CD8-positive, alpha-beta memory T cell (primary cell): ENCODE measurements at places on chromosomes 3 and 15. TPM values are rescaled to one million over a fixed set of nuclear protein-coding genes. Genes with fewer than 3 reads are reported as not detected.

DNA sequence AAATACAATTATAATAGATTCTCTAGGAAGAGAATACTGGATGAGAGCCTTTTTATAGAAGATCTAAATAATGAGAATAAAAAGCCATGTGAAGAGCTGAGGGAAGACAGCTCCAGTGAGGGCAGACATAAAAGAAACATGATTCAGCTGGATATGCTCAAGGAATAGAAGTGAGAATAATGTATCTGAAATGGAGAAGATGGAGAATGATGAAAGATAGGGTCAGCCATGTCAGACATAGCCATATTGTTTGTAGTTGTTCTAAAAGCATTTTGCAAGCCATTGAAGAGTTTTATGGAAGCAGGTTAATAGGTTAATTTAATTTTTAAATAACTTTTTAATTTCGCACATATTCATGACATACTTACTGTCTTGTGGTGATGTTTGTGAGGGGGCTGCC lies 713.5 kb upstream of the ARPP21 start:
- no peak for DNase-seq

- no peak for DNase-seq
These were observed 112.5 kb downstream of the ADAMTS9 start for GRCh38 chr3:64575211-64575844.

The CEMIP gene
- polyA plus RNA-seq, result not detected

DNA sequence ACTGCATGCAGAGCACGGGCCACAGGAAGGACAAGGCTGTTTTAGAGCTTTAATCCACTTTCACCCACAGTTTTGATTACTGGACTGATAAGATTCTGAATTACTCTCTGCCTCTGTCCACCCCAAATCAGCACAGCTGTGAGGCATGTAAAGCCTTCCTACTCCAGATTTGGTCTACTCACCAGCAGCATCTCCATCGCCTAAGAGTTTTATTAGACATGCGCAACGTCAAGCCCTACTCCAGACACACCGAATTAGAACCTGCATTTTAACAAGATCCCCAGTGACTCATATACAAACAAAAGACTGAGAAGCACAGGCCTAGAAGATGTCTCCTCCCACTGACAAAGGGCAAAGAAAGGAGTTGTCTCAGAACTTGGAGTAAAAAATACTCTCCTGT lies 221.2 kb downstream of the TUSC7 start:
- no peak for DNase-seq

DNA sequence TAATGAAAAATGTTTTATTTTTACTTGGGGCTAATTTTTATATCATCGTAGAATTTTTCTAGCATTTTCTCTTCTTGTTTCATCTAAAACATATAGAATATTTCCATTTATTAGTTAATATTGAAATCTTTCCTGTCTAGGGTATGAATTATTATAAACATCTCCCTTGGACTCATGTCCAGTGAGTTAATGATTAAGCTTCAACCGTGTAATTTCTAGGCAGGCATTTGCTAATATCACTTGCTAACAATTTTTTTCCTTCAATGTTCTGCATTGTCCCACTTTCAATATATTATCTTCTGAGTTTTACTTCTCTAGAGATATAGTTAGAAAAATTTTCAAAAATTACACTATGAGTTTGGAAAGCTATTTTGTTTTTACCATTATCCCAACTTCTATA lies 1371.6 kb upstream of the EPHA6 start:
- no peak for DNase-seq

DNA sequence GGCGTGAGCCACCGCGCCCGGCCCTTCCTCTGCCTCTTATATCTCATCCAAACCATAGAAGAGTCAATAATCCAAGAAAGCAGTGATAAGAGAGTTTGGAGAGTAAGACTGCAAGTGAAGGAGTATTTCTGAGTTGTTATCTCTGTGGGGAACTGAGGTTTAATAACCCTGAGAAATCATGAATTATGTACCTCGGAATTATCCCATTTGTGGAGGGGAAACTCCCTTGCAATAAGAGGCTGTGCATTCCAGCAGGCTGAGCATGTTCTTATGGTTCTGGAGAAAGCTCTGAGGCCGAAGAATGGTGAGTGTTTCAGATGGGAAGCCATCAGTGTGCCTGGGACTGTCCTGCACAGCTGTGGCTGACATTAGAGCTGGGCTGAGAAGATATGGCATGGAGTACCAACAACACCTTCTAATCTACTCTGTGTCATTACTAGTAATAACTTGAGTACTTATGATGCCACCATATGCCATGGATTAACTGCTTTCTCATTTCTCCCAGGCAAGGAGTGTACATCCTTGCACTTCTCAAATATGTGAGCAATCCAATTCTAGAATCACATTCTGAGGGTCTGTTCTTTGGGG lies 31.4 kb upstream of the NOX5 start:
- no peak for DNase-seq

- no peak for DNase-seq
These were observed 72.5 kb downstream of the MAGEF1 start for GRCh38 chr3:184639351-184639750.

- DNase-seq, result no peak
These were observed 123.3 kb upstream of the CMC1 start for GRCh38 chr3:28118087-28118486.

GRCh38 chr3:61912158-61912557 lies 350.8 kb downstream of the PTPRG start:
- DNase-seq, result no peak

The GOLGA8H gene
- polyA plus RNA-seq, result not detected

The STXBP5L gene
- not detected for polyA plus RNA-seq

GRCh38 chr3:71710906-71711494 lies 14.2 kb downstream of the EIF4E3 start:
- no peak for DNase-seq

- no peak for DNase-seq
These were observed 4.4 kb upstream of the ZNF589 start for GRCh38 chr3:48236531-48236930.

The SLC9C1 gene
- polyA plus RNA-seq, result not detected

DNA sequence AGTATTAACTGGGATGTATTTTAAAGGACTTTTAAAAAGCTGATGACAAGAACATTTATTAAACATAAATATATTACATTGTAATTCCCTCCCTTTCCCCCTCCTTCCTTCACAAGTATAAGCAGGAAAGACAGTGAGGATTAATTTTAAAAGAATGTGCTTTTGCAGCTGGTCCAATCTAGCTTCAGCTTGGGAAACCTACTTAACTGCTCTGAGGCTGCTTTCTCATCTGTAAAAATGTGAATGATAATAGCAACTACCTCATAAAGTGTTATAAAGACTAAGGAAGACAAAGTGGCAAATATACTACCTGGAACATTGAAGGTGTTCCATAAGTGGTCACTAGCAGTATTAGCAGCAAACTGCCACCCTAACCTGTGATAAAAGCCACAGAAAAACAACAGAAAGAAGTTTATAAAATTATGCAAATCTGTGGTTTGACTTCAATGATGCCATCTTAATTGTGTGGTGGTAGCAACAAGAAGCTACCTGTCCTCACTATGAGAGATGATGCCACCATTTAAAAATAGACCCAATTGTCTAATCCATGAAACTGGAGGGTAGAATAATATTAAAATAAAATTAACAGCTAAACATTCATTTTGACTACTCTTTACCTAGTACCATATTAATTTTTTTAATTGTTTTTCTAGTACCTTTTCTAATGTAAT lies 20.0 kb downstream of the DHX36 start:
- DNase-seq, result no peak

The ZIC4 gene
- not detected for polyA plus RNA-seq

GRCh38 chr3:171526146-171526545 lies 65.9 kb upstream of the TNIK start:
- no peak for DNase-seq

GRCh38 chr3:23546181-23546580 lies 259.6 kb upstream of the UBE2E1 start:
- DNase-seq, result no peak

The PAQR5 gene
- not detected for polyA plus RNA-seq

The ARGFX gene
- polyA plus RNA-seq, result not detected

DNA sequence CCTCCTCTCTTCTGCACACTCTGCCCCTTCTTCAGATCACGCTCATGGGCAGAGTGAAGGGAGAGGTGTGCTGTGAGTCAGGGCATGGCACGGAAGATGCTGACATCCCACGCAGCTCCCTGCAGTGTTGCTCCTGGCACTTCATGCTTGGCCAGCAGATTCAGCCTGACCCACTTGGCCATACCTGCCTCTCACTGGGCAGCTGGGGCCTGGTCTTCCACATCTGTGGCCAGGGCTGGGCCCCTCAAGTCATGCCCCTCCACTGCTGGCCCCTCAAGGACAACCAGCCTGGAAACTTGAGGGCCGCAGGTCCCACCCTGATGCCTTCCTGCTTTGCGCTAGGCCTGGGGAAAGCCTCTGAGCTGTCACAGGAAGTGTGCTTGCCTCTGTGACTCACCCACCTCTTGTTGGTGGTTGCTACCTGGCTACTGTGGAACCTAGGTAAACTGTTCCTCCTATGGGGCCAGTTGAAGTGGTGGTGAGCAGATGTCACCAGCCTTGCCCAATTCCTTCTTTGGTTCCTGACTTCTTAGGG lies 48.7 kb downstream of the BSN start:
- DNase-seq, result peak; percentile 25

GRCh38 chr3:30511524-30512251 lies 94.7 kb upstream of the TGFBR2 start:
- no peak for DNase-seq

The KNL1 gene
- 0.03 TPM for polyA plus RNA-seq

GRCh38 chr3:56899078-56899477 lies 97.3 kb upstream of the ARHGEF3 start:
- no peak for DNase-seq

- no peak for DNase-seq
These were observed 80.7 kb upstream of the EOMES start for GRCh38 chr3:27802849-27803248.

DNA sequence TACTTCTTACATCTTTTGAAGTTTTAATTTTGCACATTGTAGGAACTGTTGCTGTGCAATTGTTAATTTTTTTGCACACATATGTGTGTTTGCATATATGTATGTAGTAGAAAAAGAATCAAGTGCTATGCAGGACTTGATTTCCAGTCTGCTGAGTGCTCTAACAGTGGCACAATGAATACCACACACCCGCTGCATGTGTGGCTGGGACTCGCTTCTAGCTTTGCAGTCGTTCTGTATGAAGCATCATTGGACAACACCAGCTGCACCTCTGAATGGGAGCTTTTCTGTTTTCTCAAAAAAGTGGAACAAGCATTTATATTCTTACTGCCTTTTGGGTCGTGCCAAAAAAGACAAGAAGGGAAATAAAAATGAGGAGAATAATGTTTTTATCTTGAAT lies 564.7 kb downstream of the FOXP1 start:
- DNase-seq, result no peak

DNA sequence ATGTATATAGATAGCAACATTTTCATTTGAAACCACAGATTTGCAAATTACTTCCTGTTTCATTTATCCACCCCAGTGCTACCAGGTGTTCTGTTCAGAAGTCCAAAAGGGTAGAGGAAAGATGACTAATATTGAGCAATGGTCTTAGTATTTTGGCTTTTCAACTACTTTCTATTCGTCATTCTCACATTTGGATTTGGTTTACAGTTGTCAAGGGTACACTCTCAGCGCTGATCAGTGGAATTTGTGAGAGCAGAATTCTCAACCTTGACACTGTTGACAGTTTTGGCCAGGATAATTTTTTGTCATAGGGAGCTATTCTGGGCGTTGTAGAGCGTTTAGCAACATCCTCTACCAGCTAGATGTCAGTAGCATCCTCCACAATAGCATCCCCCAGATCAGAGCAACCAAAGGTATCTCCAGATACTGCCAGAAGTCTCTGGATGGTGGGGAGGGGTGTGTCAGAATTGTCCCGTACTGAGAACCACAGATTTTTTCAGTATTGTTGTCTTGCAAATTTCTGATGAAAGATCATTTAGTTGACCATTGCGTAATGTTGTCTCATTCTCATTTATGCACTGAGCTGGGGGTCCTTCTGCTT lies 4.2 kb downstream of the HMCES start:
- no peak for DNase-seq

DNA sequence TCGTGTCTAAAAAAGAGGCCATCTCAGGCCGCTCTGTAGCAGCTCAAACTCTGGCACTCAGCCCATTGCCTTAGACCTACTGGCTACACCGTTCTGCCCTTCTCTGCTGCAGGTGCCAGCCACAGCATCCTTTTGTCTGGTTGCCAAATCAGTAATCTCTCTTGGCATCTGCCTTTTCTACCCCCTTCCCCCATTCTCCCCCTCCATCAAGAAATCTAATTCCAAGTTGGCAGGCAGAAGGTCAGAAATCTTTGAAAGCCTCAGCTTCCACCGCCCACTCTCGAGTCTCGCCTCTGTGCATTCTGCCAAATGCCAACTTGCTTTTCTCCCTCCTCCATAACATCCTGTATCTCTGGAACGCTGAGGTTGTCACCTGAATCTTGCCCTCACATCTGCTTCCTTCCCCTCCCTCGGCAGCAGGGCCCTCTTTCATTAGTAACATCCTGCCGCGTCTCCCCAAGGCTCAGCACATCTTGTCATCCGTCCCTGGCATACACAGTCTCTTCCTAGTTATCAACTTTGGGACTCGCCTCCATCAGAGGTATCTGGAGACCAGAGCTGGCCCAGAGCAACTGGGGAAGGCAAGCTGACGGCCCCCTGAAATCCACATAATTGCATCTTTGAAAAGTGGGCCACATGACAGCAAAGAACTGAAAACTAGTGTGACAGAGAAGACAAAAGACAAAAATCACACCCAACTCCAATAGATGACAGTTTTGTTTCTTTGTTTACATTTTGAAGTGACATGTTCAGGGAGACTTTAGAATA lies 312.0 kb upstream of the CCDC54 start:
- DNase-seq, result no peak

DNA sequence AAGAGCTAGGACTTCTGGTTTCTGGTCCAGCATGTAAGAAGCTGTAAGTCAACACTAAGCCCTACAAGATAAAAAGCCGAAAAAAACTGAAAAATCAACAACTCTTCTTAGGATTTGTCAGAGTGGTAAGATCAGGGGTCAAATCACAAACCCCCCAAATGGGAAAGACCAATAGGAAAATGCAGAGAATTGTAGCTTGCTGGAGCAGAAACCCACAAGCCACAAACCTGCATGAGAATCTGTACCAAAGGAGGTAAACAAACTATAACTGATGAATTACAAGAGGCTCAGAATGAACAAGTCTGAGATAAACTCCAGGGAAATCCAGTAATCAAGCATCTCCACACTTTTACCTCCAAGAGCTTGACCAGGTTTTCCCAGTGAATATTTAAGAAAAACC lies 36.0 kb downstream of the RFX7 start:
- peak; percentile 9 for DNase-seq

The BFSP2 gene
- polyA plus RNA-seq, result 0.82 TPM

GRCh38 chr3:136819731-136820679 lies 1.1 kb downstream of the SLC35G2 start:
- DNase-seq, result peak; percentile 20

DNA sequence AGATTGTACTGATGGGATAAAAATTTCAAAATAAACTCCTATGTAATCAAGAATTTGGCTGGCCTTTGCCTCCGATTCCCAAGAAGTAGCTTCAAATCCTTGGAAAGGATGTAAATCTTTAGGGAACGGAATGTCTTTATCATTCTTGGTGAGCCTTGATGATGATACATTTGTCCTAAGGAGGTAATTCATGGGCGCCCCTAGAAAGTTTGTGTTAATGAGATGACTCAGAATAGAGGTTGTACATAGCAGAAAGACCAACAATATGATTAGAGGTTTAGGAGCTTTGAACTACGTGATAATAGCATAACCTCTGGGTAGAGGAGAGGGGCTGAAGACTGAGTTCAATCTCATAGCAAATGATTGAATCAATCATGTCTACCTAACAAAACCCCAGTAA lies 248.6 kb upstream of the SLITRK3 start:
- DNase-seq, result no peak

GRCh38 chr3:194080913-194081800 lies 54.8 kb upstream of the HES1 start:
- no peak for DNase-seq

GRCh38 chr15:85443593-85444087 lies 63.2 kb downstream of the AKAP13 start:
- DNase-seq, result no peak

The HESX1 gene
- not detected for polyA plus RNA-seq

The SMAD6 gene
- polyA plus RNA-seq, result not detected
